ENCODE measurements at places on chromosomes 6 and 20.
A peak's percentile ranks its signal among the peaks of the same experiment; 100 is the strongest.

- DNase-seq = no peak
Observed at GRCh38 chr6:27865850-27866356, 46.3 kb downstream of the OR2B2 start.

GRCh38 chr20:62321521-62321948 is 18.7 kb downstream of the ADRM1 start:
- DNase-seq = no peak

DNA sequence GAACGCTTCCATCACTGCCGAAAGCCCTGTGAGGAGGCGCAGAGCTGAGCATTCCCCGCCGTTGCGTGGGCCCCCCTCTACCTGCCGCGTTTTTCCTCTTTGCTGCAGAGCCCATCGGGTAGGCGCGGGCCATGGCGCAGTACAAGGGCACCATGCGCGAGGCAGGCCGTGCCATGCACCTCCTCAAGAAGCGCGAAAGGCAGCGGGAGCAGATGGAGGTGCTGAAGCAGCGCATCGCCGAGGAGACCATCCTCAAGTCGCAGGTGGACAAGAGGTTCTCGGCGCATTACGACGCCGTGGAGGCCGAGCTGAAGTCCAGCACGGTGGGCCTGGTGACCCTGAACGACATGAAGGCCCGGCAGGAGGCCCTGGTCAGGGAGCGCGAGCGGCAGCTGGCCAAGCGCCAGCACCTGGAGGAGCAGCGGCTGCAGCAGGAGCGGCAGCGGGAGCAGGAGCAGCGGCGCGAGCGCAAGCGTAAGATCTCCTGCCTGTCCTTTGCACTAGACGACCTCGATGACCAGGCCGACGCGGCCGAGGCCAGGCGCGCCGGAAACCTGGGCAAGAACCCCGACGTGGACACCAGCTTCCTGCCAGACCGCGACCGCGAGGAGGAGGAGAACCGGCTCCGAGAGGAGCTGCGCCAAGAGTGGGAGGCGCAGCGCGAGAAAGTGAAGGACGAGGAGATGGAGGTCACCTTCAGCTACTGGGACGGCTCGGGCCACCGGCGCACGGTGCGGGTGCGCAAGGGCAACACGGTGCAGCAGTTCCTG is 693 bp downstream of the FAM50B start:
- DNase-seq = no peak

DNA sequence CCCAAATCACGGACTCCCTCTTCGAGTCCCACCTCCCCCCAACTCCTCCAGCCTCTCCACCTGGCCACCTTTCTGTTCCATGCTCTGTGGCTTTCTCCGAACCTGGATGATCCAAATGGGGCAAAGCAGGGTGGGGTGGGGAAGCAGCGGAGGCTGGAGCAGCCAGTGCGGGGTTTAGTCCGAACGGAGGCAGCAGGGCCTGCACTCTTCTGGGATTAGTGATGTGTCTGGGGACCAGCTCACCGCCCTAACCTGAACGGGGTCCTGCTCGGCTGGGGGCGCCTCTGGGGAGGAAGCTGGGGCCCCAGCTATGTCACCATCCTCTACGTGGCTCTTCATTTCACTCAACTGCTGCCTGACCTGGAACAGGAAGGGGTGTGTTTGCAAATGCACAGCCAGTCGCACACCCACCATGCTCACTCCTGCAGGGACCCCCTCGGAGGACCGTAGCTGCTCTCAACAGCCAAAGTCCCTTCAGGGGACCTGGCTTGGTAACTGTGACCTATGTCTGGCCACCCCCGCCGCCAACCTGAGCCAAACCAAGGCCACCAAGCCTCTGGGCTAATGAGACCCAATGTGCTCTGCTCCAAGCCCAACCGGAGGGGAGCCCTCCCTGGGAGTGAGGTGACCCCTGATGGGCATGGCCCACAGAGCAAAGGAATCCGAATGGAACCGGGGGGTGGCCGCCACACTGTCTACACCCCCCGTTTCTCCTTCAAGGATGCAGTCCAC is 46.8 kb downstream of the DSTN start:
- DNase-seq = no peak

DNA sequence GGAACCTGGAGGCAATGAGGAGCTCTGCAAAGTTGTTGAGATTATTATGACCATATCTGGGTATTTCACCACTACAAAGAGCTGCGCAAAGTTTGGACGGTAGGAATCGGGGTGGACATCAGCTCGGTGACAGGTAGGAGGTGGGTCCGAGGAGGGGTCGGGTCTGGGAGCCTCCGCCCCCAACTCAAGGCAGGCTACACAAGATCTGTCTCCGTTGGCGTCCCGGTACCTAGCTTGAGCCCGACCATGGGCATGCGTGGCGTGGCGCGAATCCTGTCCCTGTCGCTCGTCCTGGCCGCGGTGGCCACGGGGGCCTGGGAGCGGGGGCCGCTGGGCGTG is 40.2 kb upstream of the ZNFX1 start:
- no peak for DNase-seq

- DNase-seq = peak; percentile 14
Observed at GRCh38 chr6:108737594-108738546, 110.4 kb upstream of the ARMC2 start.

DNA sequence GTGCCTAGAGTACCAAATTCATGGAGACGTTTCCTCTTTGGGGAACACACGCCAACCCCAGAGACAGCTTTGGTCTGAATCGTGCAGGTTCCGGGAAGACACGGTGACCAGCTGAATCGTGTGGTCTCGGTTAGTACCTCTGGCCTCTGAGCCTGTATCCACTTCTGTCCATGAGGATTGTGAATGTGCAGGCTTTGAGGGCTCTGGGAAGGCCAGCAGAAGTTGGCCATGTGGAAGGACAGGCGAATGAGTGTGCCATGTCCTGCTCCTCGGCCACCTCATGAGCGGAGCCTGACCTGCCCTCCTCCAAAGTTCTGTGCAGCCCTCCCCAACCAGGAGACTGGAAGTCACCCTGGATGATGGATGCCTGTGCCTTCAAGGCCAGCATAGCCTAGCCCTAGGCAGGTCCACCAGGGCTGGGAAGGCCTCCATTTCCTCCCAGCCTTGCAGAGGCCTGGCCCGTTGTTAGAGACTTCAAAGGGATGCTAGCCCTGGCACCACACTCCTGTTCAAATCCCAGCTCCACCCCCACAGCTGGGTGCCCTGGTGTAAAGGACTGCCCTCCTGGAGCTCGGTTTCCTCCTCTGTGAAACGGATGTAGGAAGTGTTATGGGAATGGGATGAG is 1.7 kb upstream of the TMEM74B start:
- no peak for DNase-seq

DNA sequence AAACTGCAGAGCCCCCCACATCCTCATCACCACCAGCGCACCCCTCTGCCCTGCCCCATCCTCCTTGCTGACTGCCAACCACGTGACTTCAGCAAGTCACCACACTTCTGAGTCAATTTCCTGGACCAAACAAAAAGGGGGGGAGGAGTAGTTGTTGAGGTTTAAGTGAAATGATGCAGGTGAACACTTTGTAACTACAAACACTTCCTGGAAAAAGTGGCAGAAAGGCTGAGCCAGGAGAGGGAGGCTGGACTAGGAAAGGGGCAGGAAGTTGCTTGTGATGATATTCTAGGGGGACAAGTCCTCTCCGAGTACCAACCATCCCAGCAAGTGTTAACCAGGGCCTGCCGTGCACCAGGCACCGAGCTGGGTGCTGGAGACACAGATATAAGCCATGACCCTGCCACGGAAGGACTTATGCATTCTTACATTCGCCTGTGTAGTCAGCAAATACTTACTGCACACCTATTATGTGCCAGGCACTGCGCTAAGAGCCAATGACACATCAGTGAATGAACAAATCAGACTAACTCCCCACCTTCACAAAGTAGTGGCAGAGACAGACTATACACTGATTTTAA is 67.3 kb downstream of the PREX1 start:
- no peak for DNase-seq

GRCh38 chr6:24110417-24110816 is 15.6 kb upstream of the NRSN1 start:
- DNase-seq = no peak

DNA sequence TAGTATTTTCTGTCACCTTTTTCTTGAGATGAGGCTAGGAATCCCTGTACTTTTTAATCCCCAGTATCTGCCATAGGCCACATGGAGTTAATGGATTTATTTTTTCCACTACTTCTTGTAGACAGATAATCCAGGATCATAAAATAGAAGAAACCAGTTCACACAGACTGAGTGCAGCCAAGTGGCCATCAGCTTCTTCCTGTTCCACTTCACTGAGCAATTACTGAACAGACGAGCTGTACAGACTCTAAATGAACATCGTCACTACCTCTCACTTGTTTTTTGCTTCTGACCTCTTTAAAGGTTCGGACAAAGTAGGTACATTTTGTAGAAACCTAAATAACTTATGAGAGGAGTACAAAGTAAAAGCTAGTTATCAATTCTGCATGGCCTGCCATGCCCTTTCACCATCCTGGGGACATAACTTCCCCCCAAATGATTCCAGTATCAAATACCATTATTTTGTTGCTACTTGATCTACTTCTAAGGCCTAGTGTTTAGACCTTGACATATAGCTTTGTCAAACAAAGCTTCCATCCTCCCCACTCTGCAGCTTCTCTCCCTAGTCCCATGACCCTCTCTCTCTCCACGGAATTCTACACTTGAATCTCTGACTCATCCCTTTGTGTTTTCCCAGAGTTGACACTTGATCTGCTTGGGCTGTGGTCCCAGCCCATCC is 34.4 kb upstream of the ARHGAP18 start:
- no peak for DNase-seq

- DNase-seq = no peak
Observed at GRCh38 chr6:39952167-39952566, 17.9 kb upstream of the MOCS1 start.

- no peak for DNase-seq
Observed at GRCh38 chr6:44268095-44268628, 2.1 kb upstream of the TMEM151B start.

- peak; percentile 3 for DNase-seq
Observed at GRCh38 chr6:45378334-45378926, 696 bp upstream of the SUPT3H start.

- DNase-seq = no peak
Observed at GRCh38 chr20:48735112-48735511, 92.7 kb downstream of the PREX1 start.

DNA sequence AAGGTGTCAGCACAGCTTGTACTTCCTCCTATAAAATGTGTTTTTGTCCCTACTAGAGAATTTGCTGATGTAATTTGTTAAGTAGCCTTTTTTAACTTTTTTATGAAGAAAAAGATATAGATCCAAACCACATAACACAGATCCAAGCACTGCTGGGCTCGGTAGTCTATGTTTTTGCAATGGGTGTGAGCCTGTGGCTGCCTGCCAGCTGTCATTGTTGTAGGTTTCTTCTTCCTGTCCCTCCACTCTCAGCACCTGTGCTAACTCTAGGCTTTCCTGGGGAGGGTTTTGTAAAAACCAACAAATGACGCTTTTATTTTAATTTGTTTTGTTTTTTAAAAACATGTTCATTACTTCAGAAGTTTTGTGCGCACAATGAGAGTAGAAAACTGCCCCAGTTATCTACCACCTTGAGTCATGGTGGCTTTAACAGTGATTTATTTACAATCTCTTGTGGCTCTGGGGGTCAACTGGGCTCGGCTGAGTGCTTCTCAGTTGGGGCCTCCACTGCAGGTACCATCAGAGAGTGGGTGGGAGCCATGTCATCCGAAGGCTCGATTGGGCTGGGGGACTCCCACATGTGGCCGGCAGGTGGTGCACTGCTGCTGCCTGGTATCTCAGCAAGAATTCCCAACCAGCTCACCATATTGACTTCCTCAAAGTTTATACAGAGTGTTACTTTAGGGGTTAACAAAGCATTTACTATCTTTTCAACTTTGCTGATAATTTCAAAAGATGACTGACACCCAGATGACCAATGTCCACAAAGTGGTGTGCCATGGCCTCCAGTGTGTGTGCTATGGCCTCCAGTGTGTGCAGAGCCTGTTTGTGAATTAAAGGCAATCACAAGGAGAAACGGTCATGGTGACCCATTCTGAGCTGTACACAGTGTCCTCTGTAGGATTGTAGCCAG is 3.0 kb upstream of the CCR6 start:
- no peak for DNase-seq

DNA sequence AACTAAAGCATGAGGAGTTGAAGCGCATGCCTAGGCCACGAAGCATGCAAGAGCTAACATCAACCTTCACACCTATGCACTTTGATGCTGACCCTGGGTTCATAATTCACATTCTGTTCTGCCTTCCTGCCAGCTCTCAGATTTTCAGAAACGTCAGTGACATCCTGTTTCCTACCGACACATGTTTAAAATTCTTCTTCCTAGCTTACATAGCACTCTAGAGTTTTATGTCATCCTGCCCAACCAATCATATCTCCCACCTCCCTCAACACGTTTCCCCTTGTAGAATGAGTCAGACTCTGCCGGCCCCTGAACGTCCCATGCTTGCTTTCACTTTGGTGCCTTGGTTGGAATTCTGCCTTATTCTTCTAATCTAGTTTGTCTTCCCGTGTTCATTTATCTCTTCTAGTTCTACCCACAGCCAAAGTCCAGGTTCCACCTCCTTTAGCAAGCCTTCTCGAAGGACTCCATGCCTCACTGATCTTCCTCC is 97.2 kb upstream of the MAP7 start:
- no peak for DNase-seq

- no peak for DNase-seq
Observed at GRCh38 chr6:137706083-137706750, 160.8 kb upstream of the TNFAIP3 start.

DNA sequence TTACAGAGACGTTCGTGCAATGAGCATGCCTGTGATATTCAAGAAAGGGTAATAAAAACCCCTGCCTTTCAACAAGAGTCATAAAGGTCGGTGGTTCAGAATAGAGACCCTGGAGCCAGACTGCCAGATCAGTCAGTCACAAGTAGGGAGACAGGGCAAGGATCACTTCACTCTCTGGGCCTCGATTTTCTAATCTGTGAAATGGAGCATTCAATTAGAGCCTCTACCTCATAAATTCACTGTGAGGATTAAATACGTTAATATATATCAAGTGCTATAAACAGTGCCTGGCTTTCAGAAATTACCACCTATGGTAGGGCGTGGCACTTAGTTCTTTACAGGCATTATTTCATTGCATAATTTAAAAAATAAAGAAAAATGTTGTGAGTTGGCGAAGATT is 43.7 kb upstream of the EYA2 start:
- no peak for DNase-seq

DNA sequence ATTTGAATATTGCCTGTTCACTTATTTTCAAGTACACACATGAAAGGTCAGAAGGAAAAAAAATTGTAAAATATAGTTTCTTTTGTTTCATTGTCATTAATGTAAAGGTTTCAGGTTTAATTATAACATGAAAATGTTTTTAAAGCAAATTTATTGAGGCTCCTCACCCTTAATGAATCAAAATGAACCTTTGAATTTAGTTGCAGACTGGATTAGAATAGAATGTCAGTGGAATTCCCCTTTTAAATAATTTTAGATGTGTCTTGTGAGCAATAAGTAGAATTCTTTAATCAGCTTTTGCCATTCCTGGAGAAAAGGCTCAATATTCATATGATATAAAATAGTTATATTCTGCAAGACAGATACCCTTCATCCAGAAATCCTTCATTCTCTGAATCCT is 70.7 kb upstream of the SMIM8 start:
- DNase-seq = no peak

DNA sequence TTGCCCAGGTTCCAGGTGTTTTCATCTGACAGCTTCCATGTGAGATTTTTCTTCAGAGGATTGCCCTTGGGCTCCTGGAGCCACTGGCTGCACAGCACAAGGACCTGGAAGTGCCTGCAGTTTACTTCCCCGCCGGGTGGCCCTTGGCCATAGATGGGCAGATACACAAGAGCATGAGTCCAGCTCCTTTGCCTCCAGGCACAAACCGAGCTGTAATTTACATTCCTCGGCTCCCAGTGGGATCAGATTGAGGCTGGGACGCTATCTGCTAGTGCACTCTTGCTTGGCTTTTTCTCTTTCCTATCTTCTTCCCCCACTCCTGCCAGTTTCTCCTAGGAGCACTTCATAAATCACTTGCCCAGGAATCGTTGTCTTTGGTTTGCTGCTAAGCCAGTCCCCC is 85.4 kb upstream of the RALY start:
- DNase-seq = no peak
